Activated CD4-positive, alpha-beta T cell treated with anti-CD3 and anti-CD28 coated beads, Interleukin-2, amount 50 U/mL, for 24 hours (primary cell): ENCODE measurements at places on chromosomes 5 and 9.

GRCh38 chr9:70315389-70315788, 56.6 kb downstream of the SMC5 start:
- DNase-seq, result no peak

DNA sequence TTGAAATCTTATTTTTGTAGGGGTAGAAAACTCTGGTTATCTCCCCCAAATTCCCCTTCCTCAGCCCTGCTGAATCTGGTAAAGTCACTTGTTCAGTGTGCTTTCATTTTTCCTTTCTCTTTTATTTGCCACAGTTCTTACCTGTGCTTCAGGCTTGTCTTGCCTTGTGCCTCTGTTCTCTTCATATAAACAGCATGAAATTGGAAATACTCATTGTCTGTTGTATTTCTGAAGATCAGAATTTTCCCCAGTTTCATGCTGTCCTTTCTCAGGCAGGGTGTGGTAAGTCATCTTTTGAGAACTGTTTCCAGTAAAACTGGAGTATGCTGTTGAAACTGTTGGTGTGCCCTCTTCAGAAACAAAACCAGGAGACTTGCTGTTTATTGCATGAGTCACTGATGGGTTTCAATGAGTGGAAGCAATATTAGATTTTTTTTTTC, 7.0 kb downstream of the PAM start:
- DNase-seq, result peak; percentile 36

GRCh38 chr5:141704782-141705297, 22.8 kb upstream of the ARAP3 start:
- DNase-seq, result no peak

GRCh38 chr5:57795203-57795602, 312.6 kb upstream of the ACTBL2 start:
- no peak for DNase-seq

DNA sequence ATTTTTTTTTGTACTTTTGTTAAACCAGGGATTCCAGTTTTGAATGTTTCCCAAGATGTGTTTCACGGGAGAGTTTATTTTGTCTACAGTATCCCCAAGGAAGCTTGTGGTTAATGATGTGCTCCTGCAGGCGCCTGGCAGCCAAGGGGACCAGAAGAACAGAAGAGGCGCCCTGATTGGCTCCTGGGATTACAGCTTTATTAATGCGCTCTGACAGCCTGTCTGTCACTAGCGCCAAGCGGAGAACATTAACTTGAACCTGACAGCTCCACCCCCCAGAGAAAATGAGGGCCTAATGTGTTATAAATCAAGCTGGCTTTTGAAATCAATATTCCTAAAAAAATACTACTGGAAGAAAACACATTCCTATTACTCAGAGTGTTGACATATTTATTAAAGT, 5.0 kb upstream of the FBXL7 start:
- DNase-seq, result no peak

DNA sequence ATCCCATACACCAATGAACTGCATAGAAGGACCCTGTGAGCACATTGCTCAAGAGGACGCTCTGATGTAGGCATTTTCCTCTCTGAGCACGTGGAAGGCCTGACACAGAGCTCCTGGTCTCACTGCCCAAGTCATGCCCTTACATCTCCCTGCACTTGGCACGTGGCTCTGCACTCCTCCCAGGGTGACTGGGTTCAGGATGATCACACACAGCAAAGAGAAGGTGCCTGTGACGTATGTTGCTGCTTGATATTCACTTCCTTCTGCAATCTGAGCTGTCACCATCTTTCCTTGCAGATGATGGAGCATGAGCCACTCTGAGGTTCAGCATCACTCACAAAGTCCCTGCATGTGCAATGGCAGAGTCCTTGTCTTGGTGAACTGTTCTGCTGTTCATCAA, 125.2 kb downstream of the FSTL4 start:
- no peak for DNase-seq

DNA sequence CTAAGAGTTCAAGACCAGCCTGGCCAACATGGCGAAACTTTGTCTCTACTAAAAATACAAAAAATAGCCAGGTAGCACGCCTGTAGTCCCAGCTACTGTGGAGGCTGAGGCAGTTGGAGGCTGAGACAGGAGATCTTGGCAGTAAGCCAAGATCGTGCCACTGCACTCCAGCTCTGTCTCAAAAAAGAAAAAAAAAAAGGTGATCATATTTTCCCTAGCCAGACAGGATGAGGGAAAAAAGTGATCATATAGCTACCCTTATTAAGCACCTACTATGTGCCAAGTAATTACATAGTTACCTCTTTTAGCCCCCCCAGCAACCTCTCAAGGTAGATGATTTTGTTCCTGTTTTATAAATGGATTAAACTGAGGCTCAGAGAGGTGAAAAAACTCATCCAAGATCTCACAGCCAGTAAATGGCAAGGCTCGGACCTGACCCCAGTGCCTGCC, 18.1 kb upstream of the RPL26L1 start:
- no peak for DNase-seq

DNA sequence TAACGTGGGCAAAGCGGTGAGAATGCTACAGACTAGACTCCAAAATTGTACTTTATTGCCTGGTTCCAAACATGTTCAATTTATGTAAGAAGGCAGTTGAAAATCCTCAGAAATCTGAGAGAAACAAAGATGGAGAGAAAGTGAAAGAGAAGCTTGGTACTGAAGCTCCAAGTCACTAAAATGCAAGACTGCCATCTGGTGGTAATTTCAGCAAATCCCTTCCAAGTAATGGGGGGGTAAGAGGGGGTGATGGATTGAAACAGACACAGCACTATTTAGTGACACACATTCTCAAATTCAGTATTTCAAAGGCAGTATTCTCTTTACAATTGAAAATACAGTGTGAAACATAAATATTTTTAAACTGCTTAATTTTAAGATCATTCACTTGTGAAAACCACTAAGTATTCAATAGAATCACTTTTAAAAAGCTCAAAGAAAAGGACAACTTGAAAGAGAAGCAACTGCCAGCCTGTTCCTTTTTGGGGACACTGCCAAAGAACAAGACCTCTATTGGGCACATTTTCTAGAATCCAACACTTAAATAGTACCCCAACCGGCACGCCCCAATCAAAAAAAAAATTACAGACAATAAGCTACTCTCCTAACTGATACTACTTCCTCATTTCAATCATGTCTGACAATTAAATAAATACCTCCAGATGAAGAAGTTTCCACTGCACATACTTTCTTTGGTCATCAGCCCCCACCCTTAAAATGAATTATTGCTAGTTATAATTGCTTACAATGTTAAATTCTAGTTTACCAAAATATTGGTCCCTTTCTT, 131.5 kb downstream of the AGTPBP1 start:
- no peak for DNase-seq
